Stimulated activated CD8-positive, alpha-beta memory T cell treated with anti-CD3 and anti-CD28 coated beads, Interleukin-15, amount 100 ng/mL, for 4 hours (primary cell): ENCODE measurements at places on chromosomes 4 and X.

GRCh38 chrX:81206476-81206875 lies 4.6 kb downstream of the SH3BGRL start:
- no peak for DNase-seq

DNA sequence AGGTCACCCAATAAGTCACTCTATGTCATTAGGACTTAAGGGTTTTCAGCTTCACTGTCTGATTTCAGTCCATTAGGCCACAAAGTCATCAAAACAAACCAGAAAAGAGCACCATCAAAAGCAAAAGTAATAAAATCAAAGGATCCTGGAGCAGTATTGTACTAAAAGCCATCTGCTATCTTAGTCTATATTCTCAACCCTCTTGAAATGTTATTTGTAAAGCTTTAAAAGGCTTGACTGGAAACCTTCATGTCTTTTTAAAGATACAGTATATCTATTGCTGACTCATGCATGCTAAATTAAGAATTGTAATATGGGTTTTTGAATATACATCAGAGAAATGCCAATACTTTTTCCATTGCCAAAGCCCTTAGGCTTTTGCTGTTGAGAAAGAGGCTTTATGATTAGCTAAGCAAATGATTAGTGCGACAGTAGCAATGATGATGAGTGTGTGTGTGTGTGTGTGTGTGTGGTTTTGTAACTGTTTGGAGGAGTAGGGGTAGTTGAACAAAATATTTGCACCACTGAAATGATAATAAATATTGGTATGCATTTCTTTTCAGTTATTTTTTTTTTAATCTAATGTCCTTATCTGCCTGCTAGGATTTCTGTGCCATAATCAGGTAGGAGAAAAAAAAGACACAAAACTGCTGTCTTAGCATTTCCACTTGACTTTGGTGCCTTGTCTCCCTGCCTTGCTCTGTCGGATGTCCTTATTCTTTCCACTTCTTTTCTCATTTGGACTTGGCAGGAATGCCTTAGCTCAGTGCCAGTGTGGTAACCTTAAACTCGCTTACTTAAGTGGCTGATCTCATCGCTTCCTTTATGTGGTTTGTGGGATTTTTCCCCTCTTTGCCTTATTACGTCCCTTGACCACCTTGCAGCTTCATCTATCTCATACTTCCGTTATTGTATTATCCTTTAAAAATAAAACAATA lies 119.7 kb downstream of the PCDH7 start:
- DNase-seq = no peak

GRCh38 chr4:92339676-92340075 lies 35.9 kb downstream of the GRID2 start:
- no peak for DNase-seq

DNA sequence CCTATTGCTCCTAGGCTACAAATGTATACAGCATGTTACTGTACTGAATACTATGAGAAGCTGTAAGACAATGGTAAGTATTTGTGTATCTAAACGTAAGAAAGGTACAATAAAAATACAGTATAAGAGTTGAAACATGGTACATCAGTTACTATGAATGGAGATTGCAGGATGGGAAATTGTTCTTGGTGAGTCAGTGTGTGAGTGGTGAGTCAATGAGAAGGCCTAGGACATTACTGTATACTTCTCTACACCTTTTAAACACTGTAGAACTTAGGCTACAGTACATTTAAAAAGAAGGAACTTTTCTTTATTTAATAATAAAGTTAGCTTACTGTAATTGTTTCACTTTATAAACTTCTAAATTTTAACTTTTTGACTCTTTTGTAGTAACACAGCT lies 2603.2 kb downstream of the PCDH7 start:
- DNase-seq = no peak

GRCh38 chr4:37244583-37245390 lies at the start of gene NWD2:
Gene NWD2 (plus strand): TSS chr4:37244743. CDS start chr4:37245068, 325 bp downstream.
- no peak for DNase-seq

DNA sequence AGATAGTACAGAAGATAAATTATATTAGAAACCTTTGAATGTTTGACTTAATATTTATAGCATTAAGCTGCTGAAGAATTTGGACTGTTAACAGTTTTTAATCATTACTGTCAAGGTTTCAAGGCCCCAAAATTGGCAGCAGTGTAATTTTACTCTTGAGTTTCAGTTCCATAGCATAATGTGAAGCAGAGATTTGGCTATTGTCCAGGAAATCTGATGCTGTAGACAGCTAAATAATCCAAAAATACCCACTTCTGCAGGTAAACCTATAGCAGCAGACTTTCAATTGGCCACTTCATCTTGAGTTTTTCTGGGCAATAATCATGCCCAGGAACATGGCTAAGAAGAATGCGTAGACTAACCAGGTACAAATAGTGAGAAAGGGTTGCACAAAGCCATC lies 85.0 kb downstream of the RCHY1 start:
- no peak for DNase-seq

DNA sequence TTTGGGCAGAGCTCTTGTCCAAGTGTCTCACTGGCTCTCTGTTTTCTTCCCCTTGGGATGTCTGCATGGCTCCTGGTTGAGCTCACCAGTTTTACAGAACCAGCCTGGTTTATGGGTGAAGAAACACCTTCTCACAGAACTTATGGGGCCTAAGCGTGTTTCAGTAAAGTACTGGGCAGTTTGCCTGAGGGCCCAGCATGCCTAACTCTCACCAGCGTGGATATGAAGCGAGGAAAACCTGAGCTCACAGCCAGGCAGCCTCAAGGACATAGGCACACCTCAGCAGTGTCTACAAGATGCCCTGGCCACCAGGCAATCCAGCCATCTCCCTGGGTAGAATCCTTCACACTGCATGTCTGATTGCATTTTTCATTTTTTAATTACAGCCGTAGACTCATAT lies 9.2 kb downstream of the NHSL2 start:
- DNase-seq = no peak

- DNase-seq = no peak
These were observed 9.4 kb downstream of the GPRIN3 start for GRCh38 chr4:89298155-89298554.

DNA sequence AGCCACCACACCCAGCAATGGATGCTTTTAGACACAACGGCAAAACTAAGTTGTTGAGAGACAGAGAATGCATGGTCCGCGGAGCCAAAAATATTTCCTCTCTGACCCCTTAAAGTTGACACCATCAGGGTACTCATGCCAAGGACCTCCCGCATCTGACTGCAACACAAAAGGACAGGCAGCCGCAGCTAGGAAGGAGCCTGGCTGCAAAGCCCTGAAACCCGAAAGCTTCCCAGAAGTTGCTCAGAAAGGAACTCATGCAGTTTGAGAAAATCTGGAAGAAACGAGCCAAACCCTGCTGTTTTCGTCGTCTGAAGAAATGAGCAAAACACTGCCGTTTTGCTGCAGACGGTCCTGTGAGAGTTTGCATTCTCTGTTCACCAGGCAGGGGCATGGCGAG lies 16.5 kb downstream of the DHRSX start:
- no peak for DNase-seq

DNA sequence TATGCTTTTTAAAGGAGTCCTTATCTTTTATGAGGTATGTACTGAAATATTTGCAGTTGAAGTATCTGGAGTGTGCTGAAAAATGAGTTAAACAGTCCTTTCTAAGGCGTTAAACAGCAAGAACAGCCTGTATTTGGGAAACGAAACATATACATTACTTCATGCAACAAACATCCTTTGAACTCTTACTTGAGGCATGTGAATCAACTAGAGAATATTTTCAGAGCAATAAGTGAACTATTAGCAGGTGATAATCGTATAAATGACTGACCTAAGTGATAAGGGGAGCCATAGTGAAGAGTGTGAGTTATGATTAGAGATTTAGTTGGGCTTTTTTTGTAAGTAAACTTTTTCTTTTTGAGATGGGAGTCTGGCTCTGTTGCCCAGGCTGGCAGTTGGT lies 45.9 kb upstream of the RHOH start:
- no peak for DNase-seq

DNA sequence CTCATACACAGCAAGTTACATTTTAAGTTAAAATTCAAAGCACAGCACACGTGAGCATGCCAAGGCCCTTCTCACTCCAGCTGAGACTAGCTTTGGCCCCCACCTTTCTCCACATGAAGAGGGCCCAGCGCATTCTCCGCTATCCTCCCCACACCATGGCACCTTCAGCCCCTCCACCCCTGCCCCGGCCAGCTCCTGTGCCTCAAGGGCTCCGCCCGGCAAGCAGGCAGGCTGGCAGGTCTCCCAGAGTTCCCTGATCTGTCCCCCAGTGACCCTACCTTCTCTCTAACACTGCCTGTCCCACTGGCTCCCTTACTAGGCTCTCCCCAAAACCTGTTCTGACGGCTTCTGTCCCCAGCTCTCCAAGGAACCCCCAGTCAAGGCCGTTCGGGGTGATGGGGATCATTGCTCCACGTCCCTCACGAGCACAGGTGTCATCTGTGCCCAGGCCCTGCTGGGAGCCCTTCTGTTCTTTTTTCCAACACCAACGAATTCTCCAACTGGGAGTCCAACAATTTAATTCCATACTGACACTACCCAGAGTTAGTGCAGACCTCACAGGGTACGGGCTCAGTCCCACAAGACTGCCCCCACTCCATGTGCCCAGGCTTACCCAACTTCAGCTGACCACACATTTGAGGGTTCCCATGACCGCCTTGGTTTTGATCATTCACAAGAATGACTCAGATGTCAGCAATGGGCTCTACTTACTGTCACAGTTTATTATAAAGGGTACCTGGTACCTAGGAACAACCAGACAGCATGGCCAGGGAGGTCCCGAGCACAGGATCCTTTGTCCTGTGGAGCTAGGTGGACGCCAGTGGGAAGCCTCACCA lies 4.2 kb downstream of the LETM1 start:
- DNase-seq = no peak

DNA sequence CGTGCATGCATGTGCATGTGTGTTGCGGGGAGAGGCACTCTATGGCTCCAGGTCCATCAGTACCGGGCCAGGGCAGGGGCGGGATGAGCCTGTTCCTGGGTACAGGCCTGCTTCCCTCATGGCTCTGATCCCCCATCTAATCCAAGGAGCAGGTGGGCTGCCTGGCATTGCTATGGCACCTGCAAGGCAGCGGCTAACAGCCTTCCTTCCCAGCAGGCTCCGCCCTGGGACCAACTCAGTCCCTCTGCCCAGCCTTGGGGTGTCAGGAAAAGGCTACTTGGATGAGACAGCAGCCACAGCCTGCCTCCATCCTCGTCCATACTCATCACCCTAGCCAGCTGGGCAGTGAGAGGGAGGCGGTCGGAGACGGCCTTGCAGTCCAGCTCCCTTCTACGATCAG lies 46.5 kb downstream of the PPP2R2C start:
- DNase-seq = no peak

GRCh38 chrX:110242371-110242770 lies 75.5 kb downstream of the AMMECR1 start:
- DNase-seq = no peak

DNA sequence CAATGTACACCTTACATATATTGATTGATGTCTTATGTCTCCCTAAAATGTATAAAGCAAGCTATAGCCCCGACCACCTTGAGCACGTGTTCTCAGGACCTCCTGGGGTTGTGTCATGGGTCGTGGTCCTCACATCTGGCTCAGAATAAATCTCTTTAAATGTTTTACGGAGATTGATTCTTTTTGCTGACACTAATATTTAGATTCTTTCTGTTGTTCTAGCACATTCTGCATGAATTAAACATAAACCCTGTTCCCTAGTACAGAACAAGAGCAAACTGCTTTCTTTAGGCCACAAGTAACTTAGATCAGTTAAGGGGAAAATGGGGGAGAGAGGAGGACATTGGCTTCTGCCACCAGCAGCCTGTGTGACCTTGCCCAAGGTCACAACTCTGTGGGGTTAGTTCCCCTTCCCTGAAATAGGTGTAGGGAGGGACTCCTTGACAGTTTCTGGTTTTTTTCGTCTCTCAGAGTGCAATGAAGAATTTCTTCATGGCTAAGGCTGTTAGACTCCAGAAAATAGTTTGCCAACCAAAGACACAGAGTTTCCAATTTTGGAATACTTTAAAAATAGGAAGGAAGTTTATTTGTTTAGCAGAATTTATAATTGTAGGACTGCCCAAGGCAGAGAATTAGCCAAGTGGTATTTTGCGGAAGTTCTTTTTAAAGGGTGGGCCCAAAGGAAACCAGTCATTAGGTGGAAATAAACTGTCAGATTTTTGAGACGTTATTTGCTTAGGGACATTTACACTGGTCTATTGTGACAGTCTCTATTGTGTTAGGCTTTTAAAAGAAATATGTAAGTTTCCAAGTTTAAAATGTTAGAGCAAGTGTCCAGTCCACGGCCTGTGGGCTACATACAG lies 29.4 kb downstream of the PTTG2 start:
- DNase-seq = no peak

GRCh38 chrX:9656871-9657270 lies 108.8 kb downstream of the GPR143 start:
- DNase-seq = no peak

GRCh38 chr4:15714646-15715435 lies 12.0 kb downstream of the BST1 start:
- no peak for DNase-seq

- DNase-seq = no peak
These were observed 40.3 kb downstream of the PDGFC start for GRCh38 chr4:156931267-156931666.

DNA sequence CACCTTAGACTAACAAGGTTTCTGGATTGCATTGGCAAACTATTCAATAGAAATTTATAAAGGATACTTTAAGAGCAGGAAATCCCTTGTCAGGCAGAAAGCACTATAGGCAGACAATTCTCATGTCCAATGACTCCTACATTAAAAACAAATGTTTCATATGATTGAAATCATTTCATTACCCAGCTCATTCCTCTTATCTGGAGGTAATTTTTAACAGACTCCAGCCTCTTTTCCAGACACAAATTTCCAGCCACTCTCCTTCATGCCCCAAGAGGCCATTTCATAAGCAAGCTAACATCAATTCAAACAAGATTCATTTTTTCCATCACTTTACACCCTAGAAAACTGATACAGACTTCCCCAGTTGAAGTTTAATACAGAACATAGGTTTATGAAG lies 495.1 kb upstream of the FRG1 start:
- no peak for DNase-seq

GRCh38 chr4:155846929-155847328 lies 19.1 kb downstream of the ASIC5 start:
- no peak for DNase-seq

- no peak for DNase-seq
These were observed 69.9 kb downstream of the SEL1L3 start for GRCh38 chr4:25792876-25793275.
